ENCODE measurements at places on chromosomes 2 and 18. TPM values are rescaled to one million over a fixed set of nuclear protein-coding genes. Genes with fewer than 3 reads are reported as not detected.
A peak's percentile ranks its signal among the peaks of the same experiment; 100 is the strongest.

GRCh38 chr18:56157541-56157940 lies 480.9 kb downstream of the TXNL1 start:
- no peak for DNase-seq

DNA sequence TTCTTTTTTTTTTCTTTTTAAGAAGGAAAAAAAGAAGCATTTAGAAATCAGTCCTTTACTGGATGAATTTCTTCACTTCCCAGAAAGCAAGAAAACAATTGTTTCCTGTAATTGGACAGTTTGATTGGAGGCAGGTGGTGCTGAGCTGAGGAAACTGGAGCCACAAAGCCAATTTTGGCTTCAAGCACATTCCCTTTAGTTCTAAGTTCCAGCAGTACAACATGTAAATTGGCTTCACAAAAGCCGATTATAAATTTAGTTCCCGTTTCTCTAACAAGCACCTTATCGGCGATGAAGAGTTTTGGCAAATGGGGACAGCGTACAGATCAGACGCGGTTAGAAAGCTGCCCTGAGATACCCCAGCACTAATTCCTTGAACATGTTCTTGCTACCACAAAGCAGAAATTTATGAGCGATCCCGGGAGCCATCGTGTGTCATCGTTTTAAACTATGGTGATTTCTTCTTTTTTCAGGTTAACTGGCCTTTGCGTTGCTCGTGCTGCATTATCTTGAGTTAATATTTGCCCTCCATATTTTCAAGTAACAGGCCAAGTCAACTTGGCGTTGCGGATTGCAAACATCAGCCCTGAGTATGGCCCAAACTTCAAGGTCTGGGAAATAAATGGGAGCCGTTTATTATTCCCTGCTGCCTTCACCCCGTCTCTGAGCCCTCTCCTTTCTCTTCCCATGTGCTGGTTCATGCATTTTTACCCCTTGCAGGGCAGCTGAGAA lies 190.4 kb upstream of the ID2 start:
- peak; percentile 51 for DNase-seq

Gene RGPD8
- total RNA-seq: 51.1 TPM

Gene MYO5B
- 24.5 TPM for total RNA-seq

Gene SGPP2
- 6.5 TPM for total RNA-seq

- no peak for DNase-seq
Measured at GRCh38 chr2:149006883-149007543, 31.5 kb upstream of the LYPD6B start.

DNA sequence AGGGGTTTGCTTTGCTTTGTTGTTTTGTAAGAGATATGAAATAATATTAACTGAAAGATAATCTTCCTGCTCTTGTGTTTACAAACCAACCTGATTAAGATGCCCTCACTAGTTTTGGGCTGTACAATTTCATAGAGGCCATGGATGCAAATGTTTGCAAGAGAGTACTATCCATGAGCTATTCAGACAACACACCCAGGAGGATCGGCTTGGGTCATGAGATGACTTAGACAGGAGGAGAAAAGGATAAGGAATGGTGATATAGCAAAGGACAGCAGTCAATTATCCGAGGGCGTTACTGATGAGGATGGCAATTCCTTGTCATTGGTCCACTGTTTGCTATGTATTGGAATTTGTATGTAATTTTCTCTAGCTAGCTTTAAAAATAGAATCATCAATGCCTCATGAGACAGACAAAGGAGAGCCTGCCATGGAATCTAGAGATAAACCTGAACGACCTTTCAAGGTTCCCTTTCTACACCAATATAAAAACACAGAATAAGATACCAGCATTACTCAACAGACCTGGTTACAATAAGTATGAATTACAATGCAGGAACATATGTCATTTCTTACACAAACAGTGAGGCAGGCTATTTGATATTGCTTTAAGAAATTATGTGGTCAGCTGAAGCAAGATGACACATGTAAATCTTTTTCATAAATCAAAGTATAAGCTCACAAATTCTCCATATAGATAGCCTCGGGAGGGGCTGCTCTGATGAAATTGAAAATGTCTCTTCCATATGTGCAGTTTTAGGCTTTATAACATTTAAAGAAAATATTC lies 54.4 kb upstream of the SOS1 start:
- no peak for DNase-seq

GRCh38 chr2:218291318-218292047 lies 820 bp downstream of the TMBIM1 start:
- no peak for DNase-seq

- DNase-seq: peak; percentile 85
Measured at GRCh38 chr2:224442071-224442967, 40.4 kb upstream of the FAM124B start.

Gene RAB3GAP1
- 107 TPM for total RNA-seq

Gene LOXHD1
- total RNA-seq: 3.1 TPM

Gene EN1
- total RNA-seq: not detected

DNA sequence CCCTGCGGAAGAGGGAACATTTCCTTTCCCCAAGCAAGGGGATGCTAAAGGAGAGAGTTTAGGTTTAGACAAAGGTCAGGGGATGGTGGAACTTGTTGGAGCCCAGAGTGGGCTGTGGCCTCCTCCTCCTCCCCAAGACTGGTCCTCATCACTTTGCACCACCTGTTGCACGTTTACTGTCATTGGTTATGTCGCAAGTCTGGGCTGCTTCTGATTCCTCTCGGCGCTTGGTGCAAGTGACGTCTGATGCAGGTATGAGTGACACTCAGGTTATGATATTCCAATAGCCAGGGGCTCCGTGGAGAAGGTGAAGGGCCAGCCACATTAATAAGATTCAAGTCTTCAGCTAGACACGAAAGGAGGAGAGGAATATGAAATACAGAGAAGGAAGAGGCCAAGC lies 59.8 kb downstream of the TSN start:
- no peak for DNase-seq

GRCh38 chr2:18961991-18962421 lies 372.6 kb upstream of the NT5C1B start:
- peak; percentile 37 for DNase-seq

- DNase-seq: no peak
Measured at GRCh38 chr2:21740484-21740883, 616.7 kb downstream of the TDRD15 start.
